HFFc6 (cell line): ENCODE measurements at places on chromosomes 11 and 22. TPM values are rescaled to one million over a fixed set of nuclear protein-coding genes. Genes with fewer than 3 reads are reported as not detected.

DNA sequence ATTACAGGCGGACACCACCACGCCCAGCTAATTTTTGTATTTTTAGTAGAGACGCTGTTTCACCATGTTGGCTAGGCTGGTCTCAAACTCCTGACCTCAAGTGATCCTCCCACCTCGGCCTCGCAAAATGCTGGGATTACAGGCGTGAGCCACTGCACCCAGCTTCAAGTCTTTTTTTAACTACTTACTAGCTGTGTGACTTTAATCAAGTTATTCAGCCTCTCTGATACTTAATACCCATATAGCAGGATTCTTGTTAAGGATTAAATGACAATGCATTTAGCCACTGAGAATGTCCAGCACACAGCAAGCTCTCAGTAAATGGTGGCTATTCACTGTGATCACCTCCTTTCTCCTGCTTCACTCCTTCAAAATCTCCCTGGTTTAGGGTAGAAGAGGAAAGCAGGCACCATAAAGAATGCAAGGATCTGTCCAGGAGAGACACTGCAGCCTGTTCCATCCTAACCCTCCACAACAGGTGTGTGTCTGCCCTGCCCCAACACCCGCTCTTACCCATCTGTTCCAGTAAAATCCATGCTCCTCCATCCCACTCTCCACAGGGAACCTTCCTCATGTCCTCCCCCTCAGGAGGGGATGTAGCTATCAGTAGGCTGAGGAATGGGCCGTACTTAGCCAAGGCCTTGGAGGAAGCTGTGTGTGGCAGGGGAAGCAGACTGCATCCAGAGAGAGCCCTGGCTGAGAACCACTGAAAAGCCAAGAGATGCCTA, 69.3 kb downstream of the MICAL3 start:
- H3K36me3 ChIP-seq, result peaks cover 11% of the 10 kb centered on the region
- no peak for DNase-seq
- peaks cover 1% of the 10 kb centered on the region for H3K27me3 ChIP-seq
- no peak overlapping the region for H3K27ac ChIP-seq

GRCh38 chr22:32199341-32199740, 5.5 kb downstream of the RFPL2 start:
- no peak overlapping the region for H3K4me3 ChIP-seq
- no peaks in the 10 kb centered on the region for H3K4me1 ChIP-seq
- no peak for DNase-seq
- H3K36me3 ChIP-seq, result no peaks in the 10 kb centered on the region
- H3K27ac ChIP-seq, result no peak overlapping the region
- H3K27me3 ChIP-seq, result peaks cover 38% of the 10 kb centered on the region

DNA sequence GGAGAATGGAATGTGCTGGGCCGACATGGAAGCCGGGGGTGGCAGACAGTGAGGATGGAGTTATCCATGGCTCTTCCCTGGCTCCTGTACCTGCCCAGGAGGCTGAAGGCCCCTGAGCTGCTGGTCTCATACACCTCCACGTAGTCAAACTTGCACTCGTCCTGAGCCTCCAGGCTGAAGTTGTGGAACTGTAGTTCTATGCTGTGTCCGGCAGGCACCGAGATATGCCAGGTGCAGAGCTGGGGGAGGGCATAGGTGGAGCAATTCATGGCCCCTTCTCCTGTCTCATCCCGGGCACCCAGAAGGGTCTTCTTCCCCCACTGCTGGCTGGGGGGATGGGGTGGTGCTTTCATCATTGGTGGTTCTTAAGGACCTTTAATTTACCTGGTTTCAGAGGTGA, 2.8 kb downstream of the MFRP start:
- H3K4me3 ChIP-seq, result no peak overlapping the region
- no peaks in the 10 kb centered on the region for H3K36me3 ChIP-seq
- peaks cover 31% of the 10 kb centered on the region for H3K4me1 ChIP-seq
- no peak for DNase-seq

DNA sequence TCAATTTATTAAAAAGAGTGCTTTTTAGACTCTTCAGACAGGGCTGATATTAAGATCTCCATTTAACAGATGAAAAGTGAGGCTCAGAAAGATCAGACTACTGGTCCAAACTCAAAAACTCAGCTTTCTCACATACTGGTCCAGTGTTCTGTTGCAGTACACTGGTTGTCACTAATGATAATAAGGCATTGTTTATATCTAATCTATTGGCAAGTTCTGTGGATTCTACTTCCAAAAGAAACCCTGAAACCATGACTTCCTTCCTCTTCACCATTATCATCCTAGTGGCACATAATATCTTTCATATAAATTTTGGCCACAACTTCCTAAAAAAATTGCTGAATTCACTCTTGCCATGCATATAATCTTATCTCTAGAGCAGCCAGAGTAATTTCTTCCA, 36.9 kb downstream of the F2 start:
- H3K4me3 ChIP-seq, result no peak overlapping the region
- peaks cover 10% of the 10 kb centered on the region for H3K4me1 ChIP-seq
- peak overlapping the region; percentile 13; the same call in 1 of the 2 replicates for H3K27ac ChIP-seq
- peaks cover 2% of the 10 kb centered on the region; the same call in 1 of the 2 replicates for H3K27me3 ChIP-seq

DNA sequence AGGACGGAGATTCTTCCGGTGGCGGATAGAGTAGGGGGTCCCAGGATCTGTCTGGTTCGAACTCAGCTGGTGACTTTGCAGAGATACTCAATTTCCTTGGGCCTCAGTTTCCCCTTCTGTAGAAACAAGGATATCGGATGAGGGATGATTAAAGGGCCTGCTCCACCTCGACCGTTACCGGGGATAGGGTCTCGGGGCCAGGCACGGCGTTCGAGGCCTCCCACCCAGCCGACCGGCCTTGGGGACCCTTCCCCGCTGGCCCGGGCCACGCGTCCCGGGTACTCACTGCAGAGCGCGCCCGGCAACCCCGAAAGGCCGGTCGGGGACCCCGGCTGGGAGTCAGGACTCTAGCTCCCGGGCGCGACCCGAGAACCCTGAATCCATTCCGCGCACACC, 321 bp downstream of the RHBDD3 start:
- H3K27me3 ChIP-seq, result peaks cover 4% of the 10 kb centered on the region
- peak overlapping the region; percentile 99 for H3K27ac ChIP-seq
- DNase-seq, result no peak
- H3K4me3 ChIP-seq, result peak overlapping the region; percentile 95
- H3K36me3 ChIP-seq, result peaks cover 43% of the 10 kb centered on the region
- H3K4me1 ChIP-seq, result peaks cover 47% of the 10 kb centered on the region

GRCh38 chr11:117931971-117932370, 2.8 kb upstream of the TMPRSS13 start:
- H3K4me3 ChIP-seq, result no peak overlapping the region
- no peaks in the 10 kb centered on the region for H3K4me1 ChIP-seq
- DNase-seq, result no peak
- no peak overlapping the region for H3K27ac ChIP-seq
- peaks cover 60% of the 10 kb centered on the region for H3K27me3 ChIP-seq

GRCh38 chr11:107801641-107802040, 56.9 kb downstream of the SLC35F2 start:
- DNase-seq, result no peak
- no peaks in the 10 kb centered on the region for H3K36me3 ChIP-seq
- H3K4me3 ChIP-seq, result no peak overlapping the region
- no peak overlapping the region for H3K27ac ChIP-seq
- H3K4me1 ChIP-seq, result no peaks in the 10 kb centered on the region

GRCh38 chr22:47625531-47626427, 863.3 kb downstream of the TBC1D22A start:
- no peaks in the 10 kb centered on the region for H3K4me1 ChIP-seq
- H3K27me3 ChIP-seq, result peaks cover 2% of the 10 kb centered on the region; the same call in 1 of the 2 replicates
- DNase-seq, result no peak
- no peak overlapping the region for H3K4me3 ChIP-seq
- peaks cover 5% of the 10 kb centered on the region for H3K36me3 ChIP-seq
- no peak overlapping the region for H3K27ac ChIP-seq

GRCh38 chr11:114344494-114344893, 48.3 kb downstream of the NNMT start:
- H3K36me3 ChIP-seq, result no peaks in the 10 kb centered on the region
- H3K27me3 ChIP-seq, result no peaks in the 10 kb centered on the region
- H3K4me3 ChIP-seq, result no peak overlapping the region
- no peak for DNase-seq
- peaks cover 44% of the 10 kb centered on the region for H3K4me1 ChIP-seq

- peak overlapping the region; percentile 99 for H3K27ac ChIP-seq
- peak overlapping the region; percentile 91 for H3K4me3 ChIP-seq
- peaks cover 19% of the 10 kb centered on the region for H3K36me3 ChIP-seq
- H3K4me1 ChIP-seq, result peaks cover 9% of the 10 kb centered on the region
These were observed 473 bp downstream of the TXN2 start for GRCh38 chr22:36480941-36481392.

DNA sequence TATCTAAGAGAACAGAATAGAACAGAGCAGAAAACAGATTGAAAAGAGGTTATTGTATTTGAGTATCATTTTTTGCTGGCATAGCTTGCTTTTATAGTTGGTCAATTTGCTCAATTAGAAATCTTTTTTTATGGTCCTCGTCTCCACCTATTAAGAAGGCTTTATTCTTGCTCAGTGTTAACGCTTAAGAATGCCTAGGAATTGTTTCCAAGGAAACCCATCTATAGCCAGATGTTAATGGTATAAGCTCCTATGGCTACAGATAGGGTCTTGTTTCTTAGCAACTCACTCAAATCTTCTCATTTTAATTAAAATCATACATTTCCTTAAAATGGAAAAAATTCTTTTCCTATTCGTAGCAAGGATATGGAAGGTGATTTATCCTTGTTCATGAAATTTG, 392.3 kb downstream of the TMEM135 start:
- H3K36me3 ChIP-seq, result no peaks in the 10 kb centered on the region
- H3K4me1 ChIP-seq, result peaks cover 90% of the 10 kb centered on the region

DNA sequence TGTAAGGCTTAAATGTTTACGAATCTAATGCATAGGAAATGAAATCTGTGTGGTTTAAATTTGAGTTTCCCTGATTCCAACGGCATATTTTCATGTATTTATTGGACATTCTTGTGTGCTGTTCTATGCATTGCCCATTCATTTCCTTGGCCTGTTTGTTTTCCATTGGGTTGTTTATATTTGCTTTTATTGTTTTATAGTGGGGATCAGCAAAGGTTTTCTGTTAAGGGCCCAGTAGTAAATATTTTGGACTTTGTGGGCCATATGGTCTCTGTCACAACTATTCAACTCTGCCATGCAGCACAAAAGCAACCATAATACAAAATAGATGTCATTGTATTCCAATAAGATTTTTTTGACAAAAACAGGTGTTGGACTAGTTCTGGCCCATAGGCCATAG, 5.2 kb upstream of the LGR4 start:
- H3K36me3 ChIP-seq, result no peaks in the 10 kb centered on the region
- H3K4me1 ChIP-seq, result peaks cover 8% of the 10 kb centered on the region
- H3K27me3 ChIP-seq, result no peaks in the 10 kb centered on the region
- no peak for DNase-seq
- H3K27ac ChIP-seq, result no peak overlapping the region

DNA sequence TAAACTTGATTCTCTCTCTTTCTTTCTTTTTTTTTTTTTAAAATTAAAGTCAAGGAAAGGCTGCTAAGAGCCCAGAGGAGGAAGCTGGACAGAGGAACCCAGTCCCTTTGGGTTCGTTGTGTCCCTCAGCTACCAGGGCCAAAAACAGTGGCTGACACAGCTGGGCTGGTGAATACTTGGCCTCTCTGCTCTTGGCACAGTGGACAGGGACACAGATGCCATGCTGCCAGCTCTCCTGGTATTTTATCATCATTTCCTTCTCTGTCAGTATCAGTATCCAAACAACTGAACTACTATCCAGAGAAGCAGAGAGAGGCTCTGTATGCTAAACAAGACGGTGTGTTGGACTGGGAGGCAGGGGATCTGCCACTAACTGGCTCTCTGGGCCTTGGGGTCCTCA, 123.7 kb upstream of the CCDC90B start:
- no peaks in the 10 kb centered on the region; the same call in 1 of the 2 replicates for H3K27me3 ChIP-seq
- H3K4me1 ChIP-seq, result no peaks in the 10 kb centered on the region
- H3K4me3 ChIP-seq, result no peak overlapping the region
- DNase-seq, result no peak

GRCh38 chr11:8574798-8575197, 19.2 kb downstream of the STK33 start:
- H3K27me3 ChIP-seq, result peaks cover 7% of the 10 kb centered on the region; the same call in 1 of the 2 replicates
- no peak for DNase-seq
- peaks cover 12% of the 10 kb centered on the region for H3K4me1 ChIP-seq
- no peaks in the 10 kb centered on the region for H3K36me3 ChIP-seq
- no peak overlapping the region for H3K27ac ChIP-seq
- H3K4me3 ChIP-seq, result no peak overlapping the region

- H3K27me3 ChIP-seq, result peaks cover 2% of the 10 kb centered on the region
- no peak overlapping the region for H3K27ac ChIP-seq
- peaks cover 14% of the 10 kb centered on the region for H3K4me1 ChIP-seq
- DNase-seq, result no peak
- no peak overlapping the region for H3K4me3 ChIP-seq
- no peaks in the 10 kb centered on the region for H3K36me3 ChIP-seq
These were observed 17.1 kb upstream of the IFITM3 start for GRCh38 chr11:337711-338110.

GRCh38 chr11:76841923-76842452, 18.7 kb upstream of the ACER3 start:
- H3K27me3 ChIP-seq, result peaks cover 27% of the 10 kb centered on the region
- no peaks in the 10 kb centered on the region for H3K36me3 ChIP-seq
- no peak for DNase-seq
- no peak overlapping the region for H3K27ac ChIP-seq

DNA sequence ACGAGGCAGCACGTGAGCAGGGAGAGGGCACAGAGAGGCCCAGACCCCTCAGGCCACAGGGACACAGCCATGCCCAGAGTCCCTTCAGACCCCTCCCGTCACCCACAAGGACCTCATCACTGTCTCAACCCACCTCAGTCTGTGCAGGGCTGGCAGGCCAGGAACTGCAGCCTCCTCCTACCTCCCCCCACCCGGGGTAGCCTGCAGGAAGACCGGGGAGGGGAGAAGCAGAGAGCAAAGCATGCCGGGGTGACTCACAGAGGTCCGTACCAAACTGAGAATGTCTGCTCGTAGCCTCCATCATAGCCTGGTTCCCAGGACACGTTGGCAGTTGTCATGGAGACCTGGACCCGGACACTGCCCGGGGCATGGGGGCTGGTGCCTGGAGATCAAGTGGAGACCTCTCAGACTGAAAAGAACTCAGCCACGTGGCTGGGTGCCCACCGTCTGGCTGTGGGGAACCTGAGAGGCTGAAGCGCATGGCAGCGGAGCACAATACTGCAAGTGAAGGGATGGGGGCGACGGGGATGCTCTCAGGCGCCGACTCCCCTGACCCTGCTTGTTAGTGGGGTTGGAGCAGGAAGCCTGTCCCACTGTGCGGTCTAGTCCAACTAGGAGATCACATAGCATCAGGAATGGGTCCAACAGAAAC, 27.2 kb downstream of the IGSF9B start:
- H3K36me3 ChIP-seq, result no peaks in the 10 kb centered on the region
- H3K4me3 ChIP-seq, result no peak overlapping the region
- peaks cover 16% of the 10 kb centered on the region for H3K27me3 ChIP-seq
- H3K27ac ChIP-seq, result no peak overlapping the region
- peaks cover 17% of the 10 kb centered on the region for H3K4me1 ChIP-seq
- no peak for DNase-seq

PATL1 gene
- 28.0 to 38.9 TPM (median 31.2 TPM) in 3 replicates for total RNA-seq

DENND6B gene
- total RNA-seq, result 2.1 to 3.7 TPM (median 3.3 TPM) in 3 replicates

PRG3 gene
- total RNA-seq, result not detected in 3 replicates

RIBC2 gene
- 1.0 to 2.3 TPM (median 1.5 TPM) in 3 replicates for total RNA-seq

KRTAP5-2 gene
- not detected in 3 replicates for total RNA-seq

CCDC81 gene
- total RNA-seq, result 4.6 to 9.4 TPM (median 7.2 TPM) in 3 replicates

OR10A2 gene
- not detected in 3 replicates for total RNA-seq

MFRP gene
- not detected in 3 replicates for total RNA-seq

UBQLNL gene
- 0.09 to 0.21 TPM in 2 of 3 replicates, not detected in the other for total RNA-seq

TSGA10IP gene
- 0.31 TPM in 1 of 3 replicates, not detected in the others for total RNA-seq

CCDC73 gene
- total RNA-seq, result not detected in 3 replicates
